ENCODE measurements at places on chromosomes 16 and 17.

- DNase-seq, result no peak
Measured at GRCh38 chr17:78432226-78433012, 54.0 kb downstream of the PGS1 start.

DNA sequence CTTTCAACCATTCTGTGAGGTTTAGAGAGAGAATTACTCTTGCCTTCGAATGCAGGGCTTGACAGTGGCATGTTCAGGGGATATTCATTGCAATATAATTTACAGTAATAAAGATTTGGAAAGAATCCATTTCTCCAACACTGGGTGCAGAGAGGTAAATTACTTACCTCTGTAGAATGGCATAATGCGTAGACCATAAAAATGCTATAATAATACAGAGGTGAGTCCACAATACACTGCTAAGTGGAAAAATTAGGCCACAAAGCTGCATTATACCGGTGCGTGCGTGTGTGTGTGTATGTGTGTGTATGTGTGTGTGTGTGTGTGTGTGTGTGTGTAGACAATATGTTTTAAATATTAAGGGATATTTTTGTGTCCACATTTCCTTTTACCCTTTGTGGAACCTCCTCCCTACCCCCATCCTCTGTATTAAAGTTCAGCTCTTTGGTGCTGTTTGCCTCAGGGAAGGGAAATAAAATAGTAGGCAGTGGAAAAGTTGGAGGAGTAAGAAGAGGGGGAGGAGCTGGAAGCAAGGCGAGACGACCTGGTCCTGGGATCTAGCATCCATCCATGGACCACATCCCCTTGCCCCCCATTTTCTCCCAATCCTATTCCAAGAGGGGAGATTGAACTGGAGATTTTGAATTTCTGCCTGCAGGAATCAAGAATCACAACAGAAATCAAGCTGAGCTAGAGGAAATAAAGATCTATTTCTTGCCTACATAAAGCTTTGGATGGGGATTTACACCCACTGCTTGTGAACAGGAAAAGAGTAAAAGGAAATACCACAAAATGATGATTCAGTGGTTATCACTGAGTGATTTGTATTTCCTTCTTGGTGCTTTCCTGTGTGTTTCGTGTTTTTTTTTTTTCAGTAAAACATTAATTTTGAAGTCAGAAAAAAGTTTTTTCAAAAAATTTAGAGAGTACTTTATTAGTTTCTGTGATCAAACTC lies 124.8 kb downstream of the RGS9 start:
- no peak for DNase-seq

DNA sequence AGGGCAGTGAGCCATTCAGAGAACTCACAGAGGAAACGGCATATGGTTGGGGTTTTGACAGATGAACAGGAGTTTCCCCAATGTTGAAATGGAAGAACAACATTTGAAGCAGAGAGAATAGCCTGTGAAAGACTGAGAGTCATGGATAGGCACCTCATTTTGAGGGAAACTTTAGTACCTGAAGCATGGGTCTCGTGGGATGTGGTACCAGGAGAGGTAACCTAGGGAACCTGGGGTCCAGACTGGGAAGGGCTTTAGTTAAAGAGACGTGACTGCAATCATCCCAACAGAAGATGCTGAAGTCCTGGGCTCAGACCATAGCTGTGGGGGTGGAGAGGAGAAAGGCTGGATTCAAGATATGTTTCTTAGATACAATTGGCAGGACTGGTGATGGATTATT lies 137.8 kb upstream of the CCL2 start:
- no peak for DNase-seq

- DNase-seq, result no peak
Measured at GRCh38 chr17:5122586-5123342, 6.9 kb downstream of the USP6 start.

DNA sequence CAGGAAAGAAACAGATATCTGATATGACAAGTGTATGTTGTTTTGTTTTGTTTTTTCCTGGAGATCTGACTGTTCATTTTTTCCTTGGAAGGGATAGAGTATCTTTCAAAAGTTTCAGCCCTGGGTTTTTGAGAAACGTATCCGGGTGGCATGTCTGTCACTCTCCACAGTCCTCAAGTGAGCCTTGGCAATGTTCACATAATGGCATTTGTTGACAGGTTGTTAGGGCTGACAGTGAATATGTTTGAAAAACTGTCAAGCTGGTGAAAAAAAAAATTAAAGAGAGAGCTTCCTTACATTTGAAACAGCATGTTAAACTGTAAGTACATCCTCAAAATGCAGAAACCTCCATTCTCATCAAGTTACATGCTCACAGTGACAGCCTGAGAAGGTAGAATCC lies 113.0 kb upstream of the DYNLRB2 start:
- DNase-seq, result no peak

DNA sequence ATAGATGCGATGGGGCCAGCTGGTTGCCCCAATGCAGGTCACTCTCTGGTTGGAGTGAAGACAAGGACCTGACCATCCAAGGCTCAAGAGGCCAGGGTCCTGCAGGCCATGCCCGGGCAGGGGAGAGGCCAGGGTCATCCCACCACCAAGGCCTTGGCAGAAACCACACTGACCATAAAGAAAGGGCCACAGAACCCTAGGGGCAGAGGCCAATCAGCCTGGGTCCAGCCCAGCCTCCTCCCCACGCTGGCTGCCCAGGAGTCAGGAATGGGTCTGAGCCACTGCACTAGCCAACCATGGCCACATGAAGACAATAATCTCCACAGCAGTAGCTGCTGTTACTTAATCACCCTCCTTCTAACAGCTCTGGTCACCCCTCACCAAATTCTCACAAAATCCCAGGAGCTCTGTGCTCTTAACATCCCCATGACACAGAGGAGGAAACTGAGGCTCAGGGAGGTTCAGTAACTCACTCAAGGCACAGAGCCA lies 10.2 kb upstream of the BCAR1 start:
- DNase-seq, result no peak

DNA sequence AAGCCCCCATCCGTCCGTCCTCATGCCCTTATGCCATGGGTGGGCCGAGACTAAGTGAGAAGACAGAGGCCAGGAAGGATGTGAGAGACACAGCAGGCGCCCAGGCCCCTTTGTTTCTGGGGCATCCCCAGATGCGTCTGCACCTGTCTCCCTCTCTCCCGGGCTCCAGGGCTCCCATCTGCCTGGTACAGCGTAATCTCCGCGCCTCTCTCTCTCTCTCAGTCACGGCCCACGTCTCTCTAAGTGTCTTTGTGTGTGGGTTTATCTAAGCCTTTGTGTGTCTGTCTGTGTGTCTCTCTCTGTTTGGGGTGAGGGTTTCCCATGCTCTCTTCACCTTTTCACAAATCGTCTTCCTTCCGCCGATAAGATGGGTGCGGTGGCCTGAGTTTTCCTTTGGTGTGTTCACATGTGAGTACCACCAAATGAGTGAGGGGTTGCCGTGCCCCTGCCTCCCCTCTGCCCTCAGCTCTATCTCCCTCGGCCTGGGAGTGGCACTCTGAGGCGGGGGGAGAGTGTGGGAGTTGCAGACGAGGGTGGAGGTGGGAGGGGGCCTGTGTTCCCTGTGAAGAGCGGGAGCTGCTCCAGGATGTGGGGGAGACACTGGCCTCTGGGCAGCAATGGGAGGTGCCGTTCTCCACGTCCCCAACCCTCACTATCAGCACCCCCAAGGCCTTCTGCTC lies 25.8 kb upstream of the ABCC3 start:
- DNase-seq, result no peak

- no peak for DNase-seq
Measured at GRCh38 chr16:16073891-16074881, 124.8 kb downstream of the ABCC1 start.
